Kidney glomerular epithelial cell (primary cell): ENCODE measurements at places on chromosomes 2 and 18.

GRCh38 chr2:23592898-23593751 lies 208.1 kb downstream of the KLHL29 start:
- no peak for DNase-seq

DNA sequence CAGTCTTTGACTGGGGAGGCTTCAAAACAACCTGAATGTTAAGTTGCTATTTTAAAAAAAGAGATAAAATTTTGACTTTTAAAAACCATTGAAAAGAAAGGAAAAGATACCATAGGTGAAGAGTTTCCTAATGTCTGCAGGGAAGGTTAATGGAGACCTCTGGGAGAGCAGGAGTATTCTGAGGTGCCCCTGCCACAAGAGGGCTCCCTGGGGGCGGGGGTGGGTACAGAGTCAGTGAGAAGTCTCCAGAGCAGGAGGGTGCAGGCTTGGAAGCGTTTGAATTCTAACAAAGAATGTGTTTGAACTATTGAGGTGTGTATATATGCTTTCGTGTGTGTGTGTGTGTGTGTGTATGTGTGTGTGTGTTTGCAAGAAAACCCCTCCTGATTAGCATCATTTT lies 46.7 kb upstream of the ST6GAL2 start:
- DNase-seq: no peak

- DNase-seq: no peak
Observed at GRCh38 chr2:228728961-228729360, 542.1 kb downstream of the PID1 start.

DNA sequence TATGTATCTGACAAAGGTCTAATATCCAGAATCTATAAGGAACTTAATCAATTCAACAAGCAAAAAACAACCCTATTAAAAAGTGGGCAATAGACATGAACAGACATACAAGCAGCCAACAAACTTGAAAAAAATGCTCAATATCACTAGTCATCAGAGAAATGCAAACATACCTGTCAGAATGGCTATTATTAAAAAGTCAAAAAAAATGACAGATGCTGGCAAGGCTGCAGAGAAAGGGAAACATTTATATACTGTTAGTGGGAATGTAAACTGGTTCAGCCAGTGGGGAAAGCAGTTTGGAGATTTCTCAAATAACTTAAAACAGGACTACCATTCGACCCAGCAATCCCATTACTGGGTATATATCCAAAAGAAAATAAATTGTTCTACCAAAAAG lies 21.6 kb downstream of the SESTD1 start:
- DNase-seq: no peak

- DNase-seq: no peak
Observed at GRCh38 chr2:186399082-186399644, 86.9 kb upstream of the ZC3H15 start.

DNA sequence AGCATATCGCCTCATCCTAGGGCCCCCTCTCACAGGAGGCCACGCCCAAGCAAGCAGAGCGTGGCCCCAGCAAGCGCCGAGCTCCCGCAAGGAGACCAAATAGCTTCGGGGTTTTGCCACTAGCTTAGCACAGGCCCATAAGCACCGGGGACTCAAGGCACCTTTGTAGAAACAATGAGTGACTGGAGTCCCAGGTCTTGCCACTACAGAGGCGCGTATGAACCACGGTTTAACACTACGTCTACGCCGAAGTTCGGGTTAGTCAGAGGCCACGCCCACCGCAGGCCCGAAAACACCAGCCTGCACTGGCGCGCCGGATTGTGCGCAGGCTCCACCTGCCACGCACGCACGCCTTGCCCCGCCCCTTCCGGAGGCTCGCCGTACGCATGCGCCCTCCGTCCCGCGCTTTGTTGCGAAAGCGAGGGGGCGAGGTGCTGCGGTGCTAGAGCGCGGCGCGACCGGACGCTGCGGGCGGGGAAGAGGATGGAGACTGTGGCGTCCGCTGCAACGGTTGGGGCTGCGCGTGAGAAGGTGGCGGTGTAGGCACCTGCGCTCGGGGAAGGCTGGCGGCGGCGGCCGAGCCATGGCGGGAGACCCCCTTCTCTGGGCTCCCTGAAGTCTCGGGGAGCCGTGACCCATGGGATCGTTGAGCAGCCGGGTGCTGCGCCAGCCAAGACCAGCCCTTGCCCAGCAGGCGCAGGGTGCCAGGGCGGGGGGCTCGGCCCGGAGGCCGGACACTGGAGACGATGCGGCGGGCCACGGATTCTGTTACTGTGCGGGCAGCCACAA lies at the start of gene GMCL1:
Gene GMCL1 (plus strand): TSS at position 405 of the 789 bp plus-strand sequence. CDS start 233 bp downstream, at position 638.
- DNase-seq: peak; percentile 91

DNA sequence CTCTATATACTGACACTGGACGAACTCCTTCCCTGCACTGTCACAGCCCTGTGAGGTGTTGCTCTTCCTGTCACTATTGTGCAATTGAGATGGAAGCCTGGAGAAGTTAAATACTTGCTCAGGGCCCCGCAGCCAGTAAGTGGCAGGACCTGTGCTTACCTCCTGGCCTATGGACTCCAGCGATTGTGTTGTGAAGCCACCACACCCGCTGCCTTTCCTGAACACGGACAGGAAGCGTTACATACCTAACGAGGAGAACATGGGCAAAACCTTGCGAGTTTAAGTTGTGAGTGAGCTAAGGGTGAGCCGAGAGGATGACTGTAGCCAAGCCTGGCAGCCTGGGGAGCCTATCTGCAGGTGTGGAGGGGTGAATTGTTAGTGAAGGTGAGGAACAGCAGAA lies 26.1 kb downstream of the RAB31 start:
- no peak for DNase-seq

DNA sequence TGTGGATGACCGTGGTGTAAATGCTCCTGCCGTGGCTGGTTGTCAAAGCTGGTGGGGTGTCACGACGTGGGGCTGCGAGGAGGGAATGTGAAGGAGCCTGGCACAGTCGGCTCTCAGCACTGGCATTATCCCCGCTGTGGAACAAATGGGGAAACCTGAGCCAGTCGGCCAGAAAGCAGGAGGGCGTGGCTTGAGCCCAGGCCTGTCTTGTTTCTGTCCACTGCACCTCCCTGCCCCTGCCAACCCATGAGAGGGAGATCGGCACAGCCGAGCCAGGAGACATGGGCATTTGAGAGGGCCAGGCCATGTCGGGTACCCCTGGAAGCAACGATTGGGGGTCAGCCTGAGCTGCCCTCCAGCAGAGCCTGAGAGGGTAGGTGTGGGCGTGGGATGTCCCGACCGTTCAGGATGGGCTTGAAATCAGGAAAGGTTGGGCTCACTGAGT lies 44.5 kb downstream of the PDIA6 start:
- DNase-seq: no peak

- no peak for DNase-seq
Observed at GRCh38 chr2:74719066-74719465, 65.0 kb downstream of the SEMA4F start.

GRCh38 chr2:180450841-180451240 lies 443.7 kb upstream of the CWC22 start:
- no peak for DNase-seq

GRCh38 chr2:240959214-240959940 lies 39.0 kb upstream of the SNED1 start:
- no peak for DNase-seq

DNA sequence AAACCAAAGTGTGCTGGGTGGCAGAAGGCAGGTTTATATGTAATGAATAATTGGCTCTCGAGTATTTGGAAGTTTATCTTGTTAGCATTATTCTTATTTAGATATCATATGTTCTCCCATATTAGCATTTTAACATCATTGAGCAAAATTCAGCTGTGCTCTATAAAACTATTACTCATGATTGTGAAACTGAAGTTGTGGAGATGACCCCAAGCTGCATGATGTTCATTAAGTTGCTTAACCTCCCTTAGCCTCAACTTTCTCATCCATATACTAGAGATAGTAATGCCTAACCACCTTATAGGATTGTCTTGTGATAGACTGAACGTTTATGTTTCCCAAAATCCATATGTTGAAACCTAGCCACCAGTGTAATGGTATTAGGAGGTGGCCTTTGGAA lies 346.3 kb downstream of the SATB2 start:
- DNase-seq: no peak

DNA sequence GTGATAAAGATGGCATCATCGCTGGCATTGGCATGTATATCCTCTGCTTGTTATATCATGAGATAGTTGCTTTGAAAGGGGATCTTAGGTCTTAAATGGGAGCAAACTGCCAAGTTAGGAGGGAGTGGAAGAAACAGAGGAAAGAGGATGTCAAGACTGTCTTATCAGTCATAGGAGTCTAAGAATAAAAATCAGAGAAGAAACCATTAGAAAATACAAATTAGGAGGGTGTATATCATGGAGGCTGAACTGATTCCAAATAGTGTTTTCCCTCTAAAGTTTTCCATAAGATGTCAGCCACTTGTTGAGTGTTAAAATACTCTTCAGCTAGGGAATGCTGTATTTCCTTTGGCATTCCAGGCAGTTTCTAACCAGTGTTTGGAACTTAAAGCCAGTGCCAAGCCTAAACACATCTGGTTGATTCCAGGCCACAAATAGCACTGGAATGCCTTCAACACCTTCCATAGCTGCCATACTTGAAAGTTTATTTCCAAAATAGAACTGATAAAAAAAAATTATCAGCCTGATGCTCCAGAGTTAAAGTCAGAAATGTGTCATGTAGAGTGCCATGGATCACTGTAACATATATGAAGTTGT lies 129.4 kb downstream of the ZEB2 start:
- DNase-seq: no peak

DNA sequence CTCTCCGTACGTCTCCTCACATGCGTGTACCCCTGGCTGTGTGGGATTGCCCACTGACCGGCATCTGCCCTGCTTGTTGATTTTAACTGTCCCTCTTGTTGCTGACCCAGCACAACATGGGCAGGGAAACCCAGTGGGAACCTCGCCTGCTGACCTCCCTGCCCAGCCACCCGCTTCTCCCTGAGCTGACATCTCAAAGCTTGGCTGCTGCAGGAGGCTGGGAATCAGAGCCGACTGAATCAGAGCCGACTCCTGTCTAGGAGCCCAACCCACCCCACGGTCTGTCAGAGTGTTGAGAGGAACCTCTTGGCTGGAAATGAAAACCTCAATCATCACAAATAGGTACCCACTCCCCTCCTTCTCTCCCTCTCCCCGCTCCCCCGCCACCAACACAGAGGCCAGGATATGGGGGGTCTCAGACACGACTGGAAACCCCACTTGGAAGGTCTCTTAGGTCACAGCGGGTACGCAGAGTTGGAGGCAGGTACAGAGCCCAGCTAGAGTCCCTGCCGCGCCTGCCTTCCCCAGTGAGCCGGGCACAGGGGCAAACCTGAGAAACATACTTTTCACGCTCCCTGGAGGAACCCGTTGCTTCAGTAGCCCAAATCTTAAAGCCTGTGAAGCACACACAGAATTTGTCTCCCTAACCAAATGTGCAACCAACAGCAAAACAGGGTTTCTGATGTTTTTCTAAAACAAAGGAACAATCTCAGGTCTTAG lies 784 bp downstream of the EDAR start:
- DNase-seq: no peak

DNA sequence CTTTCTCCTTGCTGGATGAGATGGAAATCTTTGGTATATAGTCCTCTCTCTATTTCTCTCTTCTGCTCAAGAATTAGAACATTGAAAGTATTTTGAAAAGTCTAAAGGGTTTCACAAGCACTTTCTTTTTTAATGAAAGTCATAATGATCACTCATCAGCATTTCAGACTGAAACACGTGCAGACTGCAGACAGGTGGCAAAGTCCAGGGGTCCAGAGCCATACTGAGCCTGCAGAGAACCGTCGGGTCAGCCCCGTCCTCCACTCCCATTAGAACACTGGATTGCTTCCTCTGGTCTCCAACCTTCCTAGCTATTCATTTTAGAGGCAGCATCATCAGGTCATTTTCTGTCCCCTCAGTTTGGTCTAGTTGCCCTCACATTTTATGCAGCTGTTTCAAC lies 3.1 kb downstream of the TMEM247 start:
- DNase-seq: no peak

DNA sequence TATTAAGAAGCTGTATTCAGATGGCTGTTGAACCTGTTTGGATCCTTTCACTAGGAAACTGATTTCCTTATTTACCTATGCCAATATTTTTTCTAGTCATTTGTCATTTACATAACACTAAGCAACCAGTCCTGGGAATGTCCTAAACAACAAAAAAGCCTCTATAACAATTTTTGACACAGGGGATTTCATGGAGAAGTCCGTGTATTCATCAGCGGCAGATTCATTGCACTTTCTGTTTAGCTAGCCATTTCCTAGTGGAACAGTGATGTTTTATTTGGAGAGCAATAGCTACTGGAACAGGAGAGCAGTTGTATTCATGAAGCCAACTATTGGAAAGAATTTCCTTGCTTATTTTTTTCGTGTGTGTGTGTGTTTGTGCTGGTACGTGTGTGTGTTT lies 604.3 kb upstream of the POU3F3 start:
- DNase-seq: no peak

DNA sequence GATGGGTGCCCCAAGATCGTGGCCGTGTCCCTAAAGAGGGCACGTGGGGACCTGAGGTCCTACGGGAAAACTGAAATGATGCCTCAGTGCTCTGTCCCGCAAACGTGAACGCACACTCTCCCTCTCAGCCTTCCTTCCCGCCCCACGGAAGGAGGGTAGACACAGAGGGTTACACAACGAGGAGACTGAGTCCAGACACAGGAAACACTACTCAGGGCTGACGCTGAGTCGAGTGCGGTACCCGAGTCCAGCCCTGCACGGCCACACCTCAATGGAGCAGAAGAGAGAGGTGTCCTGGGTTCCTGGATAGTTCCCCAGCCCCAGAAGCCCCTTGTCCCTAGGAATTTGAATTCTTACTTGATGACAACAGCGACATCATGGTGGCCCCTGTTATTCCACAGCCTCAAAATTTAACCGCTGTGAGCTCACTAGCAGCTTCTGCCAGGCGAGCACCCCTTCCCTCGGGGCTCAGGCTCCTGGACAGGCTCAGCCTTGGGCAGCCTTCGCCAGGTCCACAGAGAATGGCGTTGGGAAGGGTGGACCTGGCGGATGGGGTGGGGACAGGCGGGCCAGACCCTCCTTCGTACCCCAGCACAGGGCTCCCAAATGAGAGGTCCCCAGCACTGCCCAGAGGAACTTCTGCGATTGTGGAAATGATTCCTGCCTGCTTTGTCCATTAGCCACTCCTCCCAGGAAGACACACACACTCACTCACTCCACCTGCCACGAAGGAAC lies 980 bp upstream of the RNPEPL1 start:
- no peak for DNase-seq

DNA sequence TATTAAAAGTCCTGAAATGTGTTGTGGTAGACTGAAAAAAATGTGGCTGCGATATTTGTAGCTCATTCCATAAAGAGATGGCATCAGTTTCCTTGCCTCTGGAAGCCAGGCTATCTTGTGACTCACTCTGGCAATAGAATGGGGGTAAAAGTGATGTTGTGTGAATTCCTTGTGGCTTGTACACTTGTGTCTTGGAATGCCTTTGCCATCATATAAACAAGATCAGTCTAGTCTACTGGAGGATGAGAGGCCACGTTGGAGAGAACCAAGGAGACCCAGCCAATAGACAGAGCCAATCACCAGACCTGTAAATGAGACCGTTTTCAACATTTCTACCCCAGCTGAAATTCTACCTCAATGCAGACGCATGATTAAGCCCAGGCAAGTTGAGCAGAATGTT lies 254.1 kb downstream of the TRIB2 start:
- peak; percentile 9 for DNase-seq

GRCh38 chr2:62504657-62505056 lies 1.3 kb downstream of the TMEM17 start:
- DNase-seq: no peak

GRCh38 chr2:201234663-201235135 lies 25.6 kb upstream of the CASP8 start:
- no peak for DNase-seq
